ENCODE measurements at places on chromosomes 16 and 17. TPM values are rescaled to one million over a fixed set of nuclear protein-coding genes. Genes with fewer than 3 reads are reported as not detected.
A peak's percentile ranks its signal among the peaks of the same experiment; 100 is the strongest.

DNA sequence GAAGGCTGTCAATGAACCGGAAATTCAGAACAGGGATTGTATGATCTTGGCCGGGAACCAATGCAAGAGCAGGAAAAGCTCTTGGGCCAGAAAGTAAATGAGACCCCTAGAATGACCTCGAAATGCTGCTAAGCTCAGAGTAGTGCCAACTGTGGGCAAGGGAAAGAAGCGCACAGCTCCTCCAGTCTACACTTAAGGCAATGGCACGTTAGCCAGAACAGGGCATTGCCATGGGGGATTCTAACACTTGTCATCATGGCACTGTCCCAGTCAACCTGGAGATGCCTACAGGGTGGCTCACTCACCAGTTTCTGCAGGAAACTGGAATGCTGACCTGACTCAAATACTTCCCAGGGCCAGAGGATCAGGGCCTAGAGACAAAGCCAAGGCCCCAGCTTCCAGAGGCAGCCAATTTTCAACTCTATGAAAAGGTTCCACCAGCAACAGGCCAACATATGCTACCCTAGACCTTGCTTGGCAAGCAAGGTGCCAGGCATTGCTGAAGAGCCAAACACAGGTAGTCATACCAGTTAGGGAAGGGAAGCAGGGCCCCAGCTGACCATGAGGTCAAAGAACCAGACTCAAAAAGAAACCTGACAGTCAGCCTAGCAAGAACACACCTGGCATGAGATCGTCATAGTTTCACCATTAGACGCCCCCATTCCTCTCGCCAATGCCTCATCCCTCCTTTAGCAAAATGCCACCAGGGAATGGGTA is 34.9 kb downstream of the ARHGAP17 start:
- no peak for DNase-seq

DNA sequence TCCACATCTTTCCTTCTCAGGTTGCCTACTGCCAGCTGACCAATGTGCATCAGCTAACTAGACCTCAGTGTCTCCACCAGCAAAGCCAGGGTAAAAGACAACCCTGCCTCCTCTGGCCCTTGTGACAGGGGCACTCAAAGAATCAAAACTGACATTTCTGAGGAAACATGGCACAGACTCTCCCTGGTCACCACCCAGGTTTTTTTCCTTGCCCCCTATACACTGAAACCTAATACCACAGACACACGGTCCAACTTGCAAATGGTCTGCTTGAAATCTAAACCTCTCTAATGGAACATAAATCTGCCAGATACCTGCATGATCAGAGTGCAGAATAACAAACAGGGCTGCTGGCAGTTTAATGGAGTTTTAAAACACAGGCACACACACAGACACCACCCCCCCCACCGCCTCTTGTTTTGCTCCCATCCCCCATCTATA is 19.5 kb upstream of the CORO6 start:
- DNase-seq: no peak

The SHCBP1 gene
- total RNA-seq: 13.4 TPM

GRCh38 chr16:35255816-35256215 is 1796.4 kb downstream of the TP53TG3F start:
- DNase-seq: no peak

The MEIOC gene
- total RNA-seq: 1.9 TPM

GRCh38 chr17:75875940-75876189 is 2.5 kb downstream of the TRIM47 start:
- no peak for DNase-seq

The MSLN gene
- total RNA-seq: not detected

- DNase-seq: no peak
These were observed 10.6 kb downstream of the CDH11 start for GRCh38 chr16:65111306-65111705.

DNA sequence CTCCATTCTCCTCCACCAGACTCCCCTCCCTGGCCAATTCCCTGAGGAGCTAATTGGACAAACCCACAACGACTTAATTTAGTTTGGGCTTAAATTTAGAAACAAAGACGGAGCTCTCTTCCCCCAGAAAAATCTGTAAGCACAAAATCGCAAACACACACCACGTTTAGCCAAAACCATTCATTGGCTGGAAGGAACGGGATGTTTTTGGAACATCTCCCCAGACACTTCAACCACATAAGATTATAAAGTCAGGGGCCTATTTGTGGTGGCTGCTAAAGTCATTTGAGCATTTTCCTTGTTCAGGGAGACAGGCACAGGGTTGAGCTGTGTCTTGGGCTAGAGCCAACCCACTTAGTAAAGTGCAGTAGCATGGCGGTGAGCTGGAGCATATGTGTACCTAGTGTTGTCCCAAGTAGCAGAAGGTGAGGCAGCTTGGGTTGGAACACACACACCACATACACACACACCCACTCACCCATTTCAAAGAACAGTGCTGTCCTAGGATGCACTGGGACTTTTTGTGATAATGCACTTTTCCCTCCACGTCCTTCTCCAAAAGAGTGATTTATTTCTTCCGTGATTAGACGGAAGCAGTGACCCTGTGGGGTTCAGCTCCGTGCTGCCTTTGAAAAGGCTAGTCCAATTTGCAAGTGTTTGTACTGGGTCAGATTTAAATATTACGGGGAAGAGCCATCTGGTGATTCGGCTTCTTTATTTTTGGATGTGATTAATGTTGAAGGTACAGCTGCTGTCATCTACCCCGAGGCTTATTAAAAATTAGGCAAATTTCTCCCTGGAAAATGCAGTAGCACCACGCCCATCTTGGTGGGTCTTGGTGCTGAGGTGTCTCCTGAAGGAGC is 32.2 kb downstream of the ELAC2 start:
- DNase-seq: no peak

The FDXR gene
- 9.7 TPM for total RNA-seq

The TUBD1 gene
- total RNA-seq: 10.2 TPM

- no peak for DNase-seq
These were observed 7.9 kb downstream of the TRPV3 start for GRCh38 chr17:3549610-3550162.

- no peak for DNase-seq
These were observed 345.8 kb downstream of the SOX9 start for GRCh38 chr17:72466606-72467005.

DNA sequence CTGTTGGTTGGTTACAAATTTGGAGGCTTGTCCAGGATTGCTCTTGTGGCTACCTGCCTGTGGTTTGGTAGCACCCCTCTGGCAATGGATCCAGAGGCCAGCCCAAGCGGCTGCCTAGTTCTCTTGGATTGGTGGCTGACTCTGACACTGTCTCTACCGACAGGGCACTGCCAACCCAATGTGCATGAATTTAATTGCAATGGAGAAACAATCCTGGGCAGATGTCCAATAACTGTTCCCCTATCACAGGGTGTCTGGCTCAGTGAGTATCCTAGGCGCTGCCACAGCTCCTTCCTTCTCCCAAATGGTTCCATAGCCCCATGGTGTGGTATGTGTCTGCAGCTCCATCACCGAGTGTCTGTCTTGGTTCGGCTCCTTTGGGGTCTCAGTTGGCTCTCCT is 19.5 kb downstream of the N4BP1 start:
- no peak for DNase-seq

DNA sequence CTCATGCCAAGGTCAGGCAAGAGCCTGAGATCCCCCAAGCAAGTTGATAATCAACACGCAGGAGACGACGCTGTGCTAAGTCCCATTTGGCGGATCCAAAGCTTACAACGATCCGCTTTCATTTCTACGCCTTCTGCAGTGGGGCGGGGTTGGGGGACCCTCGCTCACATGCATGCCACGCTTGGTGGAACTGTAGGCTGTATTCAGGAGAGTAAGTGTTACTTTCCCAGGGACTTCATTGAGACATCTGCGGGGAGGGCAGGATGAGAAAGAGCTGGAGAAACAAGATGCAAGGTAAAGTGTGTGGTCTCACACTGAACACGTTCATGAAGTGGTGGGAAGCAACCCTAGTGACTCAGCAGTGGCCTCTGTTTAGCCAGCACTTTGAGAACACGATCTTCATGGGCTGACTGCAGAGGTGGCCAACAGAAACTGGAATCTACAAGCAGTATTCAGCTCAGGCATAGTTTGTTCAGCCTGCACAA is 100.5 kb downstream of the XYLT1 start:
- no peak for DNase-seq

DNA sequence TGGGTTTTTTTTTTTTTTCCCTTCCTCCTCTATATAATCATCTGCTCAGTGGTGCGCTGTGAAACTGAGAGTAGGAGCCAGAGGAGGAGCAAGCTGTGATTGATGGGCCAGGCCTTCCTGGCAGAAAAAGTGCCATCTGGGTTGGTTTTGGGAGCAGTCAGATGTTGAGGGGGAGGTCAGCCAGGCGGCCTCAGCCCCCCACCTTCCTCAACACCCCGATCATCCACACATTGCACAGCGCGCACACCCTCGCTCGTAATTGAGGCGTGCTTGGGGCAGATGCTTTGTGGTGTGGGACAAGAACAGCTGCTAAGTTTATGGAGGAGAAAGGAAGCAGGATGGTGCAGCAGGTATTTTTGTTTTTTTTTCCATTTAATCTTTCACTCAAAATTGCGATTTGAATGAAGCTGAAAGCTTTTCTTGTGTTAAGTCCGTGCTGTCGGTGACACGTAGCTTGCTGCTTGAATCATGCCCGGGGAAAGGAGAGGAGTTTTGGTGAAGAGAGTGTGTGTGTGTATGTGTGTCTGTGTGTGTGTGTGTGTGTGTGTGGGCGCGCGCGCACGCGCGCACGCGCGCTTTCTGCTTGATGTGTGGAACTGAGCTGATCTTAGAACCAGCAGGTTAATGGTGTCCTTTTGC is 177.4 kb downstream of the RBFOX1 start:
- DNase-seq: peak; percentile 39

GRCh38 chr16:27820646-27821345 is 242.7 kb downstream of the GSG1L start:
- no peak for DNase-seq

The HOXB6 gene
- total RNA-seq: not detected

The HNF1B gene
- 1.1 TPM for total RNA-seq

The OTOP3 gene
- total RNA-seq: not detected

DNA sequence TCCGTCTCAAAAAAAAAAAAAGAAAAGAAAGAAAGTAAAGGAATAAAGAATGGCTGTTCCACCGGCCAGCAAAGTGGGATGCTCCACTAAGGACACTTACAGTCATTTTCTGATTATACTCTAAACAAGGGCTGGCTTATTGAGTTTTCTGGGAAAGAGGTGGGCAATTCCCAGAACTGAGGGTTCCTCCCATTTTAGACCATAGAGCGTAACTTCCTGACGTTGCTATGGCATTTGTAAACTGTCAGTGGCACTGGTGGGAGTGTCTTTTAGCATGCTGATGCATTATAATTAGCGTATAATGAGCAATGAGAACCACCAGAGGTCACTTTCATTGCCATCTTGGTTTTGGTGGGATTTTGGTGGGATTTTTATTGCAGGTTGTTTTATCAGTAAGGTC is 58.0 kb downstream of the PIGL start:
- no peak for DNase-seq
